Esophagus squamous epithelium (tissue), 5 donors: ENCODE measurements at places on chromosomes 7 and 10.

GRCh38 chr10:124703778-124704427 lies 40.3 kb downstream of the FAM53B start:
- DNase-seq = no peak

DNA sequence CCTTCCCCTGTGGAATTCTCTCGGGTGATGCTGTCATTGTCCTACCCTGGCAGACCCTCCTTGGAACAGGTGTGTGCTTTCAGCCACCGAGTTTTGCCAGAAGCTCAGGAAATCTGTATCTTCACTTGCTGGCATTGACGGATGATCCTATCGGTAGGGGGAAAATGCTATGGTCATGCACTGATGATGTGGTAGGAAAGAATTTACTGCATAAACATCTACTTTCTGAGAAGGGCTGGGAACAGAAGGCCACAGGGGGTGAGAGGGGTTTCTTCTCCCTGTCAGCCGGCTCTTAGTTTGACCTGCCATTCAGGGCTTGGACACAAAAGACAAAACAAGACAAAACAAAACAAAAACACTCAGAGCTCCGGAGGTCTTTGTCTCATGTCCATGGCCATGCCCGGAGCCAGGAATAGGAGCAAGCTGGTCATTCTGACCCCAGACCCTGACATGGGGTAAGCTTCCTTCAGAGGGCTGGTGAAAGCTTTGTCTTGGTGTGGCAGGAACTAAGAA lies 43.6 kb upstream of the CARD11 start:
- DNase-seq = no peak

DNA sequence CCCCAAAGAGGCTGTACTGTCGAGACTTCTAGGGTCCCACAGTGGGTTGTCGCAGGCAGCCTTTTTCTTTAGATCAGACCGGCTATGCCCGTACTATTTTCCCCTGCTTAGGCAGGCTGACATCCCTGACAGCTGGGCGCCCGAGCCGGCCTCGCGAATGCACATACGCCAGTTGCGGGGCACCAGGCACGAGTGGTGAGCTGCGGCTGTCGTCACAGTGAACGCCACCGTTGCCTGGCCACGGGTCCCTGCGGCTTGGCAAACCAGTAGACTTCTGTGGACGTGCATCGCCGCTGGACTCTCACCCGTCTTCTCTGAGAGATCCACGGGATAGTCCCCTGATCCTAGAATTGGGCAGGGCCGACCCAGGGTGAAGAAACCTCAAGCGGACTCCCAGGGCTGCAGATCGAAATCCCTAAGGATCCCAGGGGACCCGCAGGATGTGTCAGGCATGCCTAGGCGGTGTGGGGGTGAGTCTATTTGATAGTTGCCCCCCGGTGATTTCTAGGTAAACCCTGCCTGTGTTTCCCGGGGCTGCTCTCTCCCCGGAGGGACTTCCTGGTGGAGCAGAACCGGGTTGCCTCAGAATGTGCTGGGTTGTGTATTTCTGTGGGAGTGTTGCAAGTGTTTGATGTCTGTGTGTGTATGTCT lies 33.0 kb upstream of the ZNF273 start:
- DNase-seq = no peak

DNA sequence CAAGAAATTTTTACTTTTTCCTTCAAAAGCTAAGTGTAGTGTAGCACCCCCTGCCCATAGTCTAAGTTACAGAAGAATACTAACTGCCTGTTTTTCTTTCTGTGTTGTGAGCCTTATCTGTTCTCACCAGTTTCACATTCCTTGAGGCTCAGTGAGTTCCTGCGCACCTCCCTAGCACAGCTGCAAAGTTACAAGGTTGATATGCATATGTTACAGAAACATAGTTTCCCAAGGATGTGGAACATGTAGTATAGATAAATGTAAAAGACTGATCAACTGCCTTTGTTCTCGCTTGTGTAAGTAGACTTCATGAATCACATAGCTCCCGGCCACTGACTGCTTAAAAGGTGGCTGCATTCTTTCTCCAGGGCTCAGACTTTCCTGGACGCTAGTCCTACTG lies 6.7 kb upstream of the ZNF33B start:
- no peak for DNase-seq

DNA sequence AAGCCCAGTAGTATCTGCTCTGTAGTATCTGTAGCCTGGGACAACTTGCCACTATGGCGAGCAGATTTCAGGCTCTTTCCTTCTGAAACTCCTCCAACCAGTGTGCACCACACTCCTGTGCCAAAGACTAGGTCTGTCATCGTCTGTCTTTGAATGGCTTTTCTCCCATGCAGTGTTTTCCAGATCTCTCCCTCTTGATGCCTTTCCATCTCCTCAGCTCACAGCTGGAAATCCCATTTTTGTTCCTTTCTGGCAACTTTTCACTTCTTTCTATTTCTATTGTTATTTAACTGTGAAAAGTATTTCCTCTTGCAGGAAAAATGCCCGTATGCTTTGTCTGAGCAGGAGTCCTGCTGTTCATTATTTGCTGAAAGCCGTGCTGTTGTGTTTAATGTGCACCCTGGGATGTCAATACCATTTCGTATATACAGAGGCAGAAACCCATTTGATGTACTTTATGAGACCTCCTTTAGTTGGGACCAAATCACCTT lies 373.7 kb downstream of the PHTF2 start:
- no peak for DNase-seq
